ENCODE measurements at places on chromosomes 1 and 21.
A peak's percentile ranks its signal among the peaks of the same experiment; 100 is the strongest.

- DNase-seq, result no peak
These were observed 197.5 kb downstream of the BRINP2 start for GRCh38 chr1:177368255-177368654.

DNA sequence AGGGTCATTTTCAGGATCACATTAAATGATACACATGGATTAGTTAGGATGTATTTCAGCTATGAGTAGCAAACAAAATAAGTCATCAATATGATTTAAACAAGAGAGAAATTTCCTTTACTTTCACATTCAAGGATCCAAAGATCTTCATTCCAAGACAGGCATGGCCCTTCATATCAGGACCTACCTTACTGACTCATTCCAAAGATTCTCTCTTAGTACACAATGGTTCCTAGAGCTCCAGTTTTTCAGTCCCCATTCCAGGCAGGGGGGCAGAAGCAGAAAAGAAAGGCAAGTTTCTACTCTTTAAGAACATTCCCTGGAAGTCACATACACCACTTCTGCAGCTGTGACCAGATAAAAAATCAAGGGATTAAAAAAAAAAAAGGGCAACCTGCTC is 23.7 kb downstream of the RGS2 start:
- no peak for DNase-seq

DNA sequence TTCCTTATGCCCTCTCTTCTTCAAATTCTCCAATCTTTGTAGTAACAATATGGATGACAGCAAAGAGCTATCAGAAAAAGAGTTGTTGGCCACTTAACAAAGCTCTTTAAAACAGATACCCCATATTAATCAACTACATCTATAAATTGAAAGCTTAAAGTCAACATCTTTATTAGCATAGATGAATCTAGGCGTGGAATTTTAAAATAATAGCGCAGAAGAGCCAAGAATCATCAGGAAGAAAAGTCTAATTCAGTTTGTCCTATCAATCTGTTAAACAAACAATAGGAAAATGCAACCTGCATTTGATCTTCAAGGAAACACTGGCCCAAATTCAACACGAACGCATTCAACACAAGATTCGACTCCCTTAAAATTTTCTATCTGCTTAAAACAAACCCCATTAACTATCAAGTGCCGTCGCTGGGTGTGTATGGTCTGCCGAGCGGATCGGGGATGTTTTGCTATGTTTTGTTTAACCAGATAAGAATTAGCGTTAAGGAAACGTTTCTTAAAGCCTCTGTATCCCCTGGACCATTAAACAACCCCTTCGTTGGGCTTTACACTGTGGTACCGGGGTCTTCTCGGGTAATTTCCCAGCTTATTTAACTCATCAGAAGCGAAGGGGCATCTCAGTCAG is 1.0 kb downstream of the LYST start:
- no peak for DNase-seq

GRCh38 chr1:244350027-244350426 is 101.7 kb downstream of the ADSS2 start:
- no peak for DNase-seq

- DNase-seq, result no peak
These were observed at the start of gene TDRD5 for GRCh38 chr1:179591592-179592580. Gene TDRD5 (plus strand): TSS chr1:179591832. CDS start chr1:179592616, 784 bp downstream.

DNA sequence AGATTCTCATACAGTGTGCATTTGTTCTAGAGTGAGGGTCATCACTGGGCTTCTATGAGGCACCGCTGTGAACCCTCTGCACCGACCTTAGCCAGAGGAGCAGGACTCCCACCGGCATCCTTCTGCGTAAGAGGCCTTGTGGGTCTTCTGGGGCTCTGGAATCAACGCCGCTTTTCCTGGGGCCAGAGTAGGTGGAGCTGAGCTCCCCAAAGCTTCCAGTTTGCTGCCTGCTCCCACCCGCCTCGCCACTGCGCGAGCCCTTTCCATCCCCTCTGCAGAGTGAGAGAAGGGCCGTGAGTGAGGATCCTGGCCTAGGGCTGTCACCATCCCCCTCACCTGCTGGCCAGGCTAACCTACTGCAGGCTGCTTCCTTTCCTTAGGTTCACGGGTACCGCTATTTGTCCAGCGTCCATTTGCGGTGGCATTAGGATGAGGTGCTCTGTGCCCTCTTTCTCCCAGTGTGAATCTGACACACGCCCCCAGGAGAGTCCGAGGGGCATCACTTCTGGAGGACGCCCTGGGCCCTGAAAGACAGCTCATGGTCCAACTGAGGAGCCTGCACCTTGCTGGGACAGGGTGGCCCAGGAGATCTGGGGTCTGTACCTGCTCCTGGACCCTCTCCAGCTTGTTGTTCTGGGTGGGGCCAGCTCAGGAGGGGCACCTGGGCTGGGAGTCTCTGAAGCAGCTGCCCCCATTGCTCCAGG is 36.2 kb downstream of the UMODL1 start:
- no peak for DNase-seq

DNA sequence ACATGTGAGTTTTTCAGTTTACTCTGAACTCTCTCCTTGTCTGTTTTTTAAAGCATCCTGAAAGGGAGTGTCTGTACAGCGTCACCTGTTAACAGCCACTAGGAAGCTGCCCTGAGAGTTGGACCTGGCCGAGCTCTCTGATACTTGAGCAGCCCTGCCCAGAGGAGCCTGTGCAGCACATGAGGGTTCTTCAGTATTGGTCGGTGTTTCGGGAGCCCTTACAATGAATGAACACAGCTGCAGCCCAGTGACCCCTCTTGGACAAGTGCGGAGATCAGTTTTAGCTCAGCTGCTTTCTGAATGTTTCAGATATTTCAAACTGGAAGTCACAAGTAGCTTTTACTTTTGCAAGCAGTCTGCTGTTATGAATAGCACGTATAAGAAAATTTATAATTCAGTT is 39.2 kb downstream of the ADARB1 start:
- no peak for DNase-seq

- DNase-seq, result no peak
These were observed 23.3 kb upstream of the PCP4 start for GRCh38 chr21:39843916-39844315.

GRCh38 chr1:17922833-17923232 is 167.7 kb downstream of the ACTL8 start:
- DNase-seq, result peak; percentile 69

GRCh38 chr1:5814046-5814619 is 178.1 kb downstream of the NPHP4 start:
- no peak for DNase-seq

DNA sequence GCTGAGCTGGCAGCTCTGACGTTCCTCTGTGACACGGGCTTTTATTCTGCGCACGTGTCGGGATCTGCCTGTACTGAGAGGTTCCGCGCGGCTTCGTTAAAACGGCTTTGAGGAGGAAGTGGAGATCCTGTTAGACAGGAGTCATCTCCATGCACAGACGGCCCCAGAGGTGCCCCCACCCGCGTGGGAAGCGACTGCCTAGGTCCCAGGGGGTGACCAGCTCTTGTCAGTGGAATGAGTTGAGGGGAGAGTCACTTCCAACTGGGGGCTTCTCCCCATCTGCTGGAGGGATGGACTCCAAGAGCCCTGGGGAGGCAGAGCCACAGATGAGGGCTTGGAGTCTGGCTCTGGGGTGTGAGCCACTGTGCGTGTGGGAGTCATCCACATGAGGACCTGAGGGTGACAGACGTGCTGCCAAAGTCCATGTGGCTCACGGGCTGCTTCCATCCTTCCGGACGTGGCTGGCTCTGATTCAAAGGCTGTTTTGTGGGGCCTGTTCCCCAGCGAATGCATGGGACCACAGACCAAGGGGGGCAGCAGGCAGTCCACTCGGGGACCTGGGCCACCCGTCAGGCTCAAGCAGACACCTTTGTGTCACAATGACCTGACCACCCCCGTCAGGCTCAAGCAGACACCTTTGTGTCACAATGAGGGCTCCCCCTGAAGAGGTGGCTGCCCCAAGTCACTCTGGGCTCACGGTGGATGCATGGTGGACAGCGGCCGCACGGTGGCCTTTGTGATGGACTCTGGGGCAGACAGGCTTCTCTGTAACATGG is 26.8 kb downstream of the PTTG1IP start:
- peak; percentile 45 for DNase-seq

- DNase-seq, result no peak
These were observed 57.5 kb upstream of the GUCA2A start for GRCh38 chr1:42221952-42222606.

DNA sequence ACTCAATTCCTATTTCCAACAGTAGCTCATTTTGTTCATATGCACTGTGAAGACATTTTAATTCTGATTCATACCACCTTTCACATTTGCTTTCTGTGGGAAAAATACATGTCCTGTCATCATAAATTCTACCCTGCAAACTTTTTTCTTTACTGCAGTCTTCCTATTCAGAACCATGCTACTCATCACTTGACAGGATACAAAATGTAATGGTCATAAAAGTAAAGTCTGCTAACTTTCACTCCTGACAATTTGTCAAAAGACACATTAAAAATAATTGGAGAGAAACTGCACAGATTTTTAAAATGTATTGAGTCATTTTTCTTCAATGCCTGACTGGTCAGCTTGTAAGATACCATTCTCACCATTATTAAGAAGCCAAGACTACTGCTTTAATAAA is 1817.1 kb downstream of the BRINP3 start:
- DNase-seq, result no peak

DNA sequence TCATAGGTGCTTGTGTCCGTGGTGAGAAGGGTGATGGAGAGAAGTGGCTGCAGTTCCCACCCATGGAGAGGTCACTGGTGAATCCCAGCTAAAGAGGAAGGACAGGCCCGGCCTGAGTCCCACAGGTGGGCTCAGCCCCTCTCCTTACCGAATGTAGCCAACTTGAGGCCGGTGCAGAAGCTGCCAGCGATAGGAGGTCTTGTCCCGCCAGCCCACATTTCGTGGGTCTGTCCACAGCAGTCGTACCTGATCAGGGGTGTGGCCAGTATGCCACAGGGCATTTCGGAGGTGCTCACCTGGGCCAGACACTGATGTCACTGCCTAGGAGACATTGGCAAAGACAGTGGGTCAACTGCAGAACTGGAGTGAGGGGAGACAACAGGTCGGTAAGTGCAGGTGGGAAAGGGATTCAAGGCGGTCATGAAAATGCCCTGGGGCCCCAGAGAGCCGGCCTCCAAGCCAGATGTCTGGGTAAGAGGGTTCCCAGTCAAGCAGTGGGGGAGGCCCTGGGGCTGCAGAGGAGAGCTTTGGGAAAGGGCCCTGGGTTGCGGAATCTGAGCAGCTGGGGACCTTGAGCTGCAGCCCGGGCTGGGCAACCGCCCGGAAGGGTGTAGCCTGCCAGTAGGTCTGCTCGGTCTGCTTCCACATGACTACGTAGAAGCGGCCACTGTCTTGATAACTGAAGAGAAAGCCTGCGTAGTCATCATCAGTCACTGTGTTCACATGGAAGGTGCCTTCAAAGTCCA is 10.6 kb downstream of the THBS3 start:
- DNase-seq, result no peak

DNA sequence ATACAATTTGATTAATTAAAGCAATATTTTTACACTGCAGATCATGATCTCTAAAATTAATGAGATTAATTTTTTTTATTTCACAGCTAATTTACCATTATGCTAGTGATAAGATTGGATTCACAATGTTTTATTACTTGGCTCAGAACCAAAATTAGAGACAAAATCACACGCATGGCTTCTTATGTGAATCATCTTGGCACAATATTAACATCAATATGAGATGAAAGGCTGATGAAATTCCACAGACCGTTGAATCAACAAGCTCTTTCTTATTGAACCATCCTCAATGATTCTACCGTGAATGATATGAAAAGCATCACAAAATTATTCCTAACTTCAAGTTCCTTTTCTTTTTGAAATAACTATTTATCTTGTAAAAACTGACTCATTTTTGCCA is 544.9 kb downstream of the KCNT2 start:
- DNase-seq, result no peak

- DNase-seq, result no peak
These were observed 1.4 kb downstream of the PPM1J start for GRCh38 chr1:112713466-112714312.

- DNase-seq, result no peak
These were observed 64.5 kb downstream of the BCAR3 start for GRCh38 chr1:93616996-93617669.

DNA sequence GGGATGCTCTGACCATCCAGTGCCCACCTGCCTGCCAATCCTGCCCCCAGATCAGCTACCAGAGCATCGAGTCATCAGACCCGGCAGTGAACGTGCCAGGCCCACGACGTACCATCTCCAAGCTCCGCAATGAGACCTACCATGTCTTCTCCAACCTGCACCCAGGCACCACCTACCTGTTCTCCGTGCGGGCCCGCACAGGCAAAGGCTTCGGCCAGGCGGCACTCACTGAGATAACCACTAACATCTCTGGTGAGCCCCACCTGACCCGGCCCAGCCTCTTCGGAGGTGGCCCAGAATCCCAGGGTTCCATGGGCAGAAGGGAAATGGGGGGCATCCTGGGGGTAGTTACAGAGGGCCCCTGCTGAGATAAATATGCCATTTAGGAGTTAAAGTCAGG is 43.1 kb downstream of the PTPRU start:
- DNase-seq, result no peak

GRCh38 chr21:38809198-38809878 is 3.6 kb downstream of the ETS2 start:
- no peak for DNase-seq

- DNase-seq, result no peak
These were observed 21.3 kb downstream of the MRPL37 start for GRCh38 chr1:54221113-54221834.

Data from hepatocyte (in vitro differentiated cells).